NCI-H187 (cell line): ENCODE measurements at places on chromosomes 16 and 17.

- DNase-seq, result no peak
These were observed 38.5 kb downstream of the ERCC4 start for GRCh38 chr16:13958474-13958873.

DNA sequence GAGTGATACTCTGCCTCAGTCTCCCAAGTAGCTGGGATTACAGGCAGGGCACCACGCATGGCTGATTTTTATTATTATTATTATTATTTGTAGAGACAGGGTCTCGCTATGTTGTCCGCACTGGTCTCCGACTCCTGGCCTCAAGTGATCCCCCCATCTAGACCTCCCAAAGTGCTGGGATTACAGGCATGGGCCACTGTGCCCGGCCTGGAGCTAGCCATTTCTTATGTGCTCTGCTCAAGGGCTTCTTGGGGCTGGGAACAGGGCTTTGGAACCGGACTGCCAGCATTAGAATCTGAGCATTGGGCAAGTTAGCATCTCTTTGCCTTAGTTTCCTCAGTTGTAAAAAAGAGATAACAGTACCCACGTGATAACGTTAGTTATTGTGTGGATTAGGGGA, 111.3 kb downstream of the C16orf78 start:
- no peak for DNase-seq

GRCh38 chr17:57523926-57524632, 221.0 kb downstream of the CCDC182 start:
- peak; percentile 29 for DNase-seq

GRCh38 chr17:2875608-2876007, 79.4 kb downstream of the RAP1GAP2 start:
- DNase-seq, result no peak

- DNase-seq, result no peak
These were observed 8.9 kb upstream of the TMEM101 start for GRCh38 chr17:44023545-44024270.

DNA sequence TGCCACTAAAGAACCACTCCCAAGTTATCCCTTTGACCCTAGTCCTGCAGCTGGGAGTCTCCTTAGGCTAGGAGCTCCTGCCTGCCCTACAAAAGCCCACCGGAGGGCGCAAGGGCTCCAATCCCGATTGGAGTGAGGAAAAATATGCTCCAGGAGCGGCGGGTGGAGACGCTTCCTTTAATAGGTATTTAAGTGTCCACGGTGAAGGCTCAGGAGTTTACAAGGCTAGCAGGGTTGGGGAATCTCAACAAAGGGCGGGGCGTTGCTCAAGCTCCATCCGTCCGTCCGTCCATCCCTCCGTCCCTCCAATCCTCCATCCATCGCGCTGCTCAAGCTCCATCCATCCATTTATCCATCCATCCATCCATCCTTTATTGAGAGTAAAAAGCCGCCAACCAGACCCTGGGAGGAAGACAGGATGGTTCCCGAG, 556 bp upstream of the SPNS1 start:
- DNase-seq, result no peak

DNA sequence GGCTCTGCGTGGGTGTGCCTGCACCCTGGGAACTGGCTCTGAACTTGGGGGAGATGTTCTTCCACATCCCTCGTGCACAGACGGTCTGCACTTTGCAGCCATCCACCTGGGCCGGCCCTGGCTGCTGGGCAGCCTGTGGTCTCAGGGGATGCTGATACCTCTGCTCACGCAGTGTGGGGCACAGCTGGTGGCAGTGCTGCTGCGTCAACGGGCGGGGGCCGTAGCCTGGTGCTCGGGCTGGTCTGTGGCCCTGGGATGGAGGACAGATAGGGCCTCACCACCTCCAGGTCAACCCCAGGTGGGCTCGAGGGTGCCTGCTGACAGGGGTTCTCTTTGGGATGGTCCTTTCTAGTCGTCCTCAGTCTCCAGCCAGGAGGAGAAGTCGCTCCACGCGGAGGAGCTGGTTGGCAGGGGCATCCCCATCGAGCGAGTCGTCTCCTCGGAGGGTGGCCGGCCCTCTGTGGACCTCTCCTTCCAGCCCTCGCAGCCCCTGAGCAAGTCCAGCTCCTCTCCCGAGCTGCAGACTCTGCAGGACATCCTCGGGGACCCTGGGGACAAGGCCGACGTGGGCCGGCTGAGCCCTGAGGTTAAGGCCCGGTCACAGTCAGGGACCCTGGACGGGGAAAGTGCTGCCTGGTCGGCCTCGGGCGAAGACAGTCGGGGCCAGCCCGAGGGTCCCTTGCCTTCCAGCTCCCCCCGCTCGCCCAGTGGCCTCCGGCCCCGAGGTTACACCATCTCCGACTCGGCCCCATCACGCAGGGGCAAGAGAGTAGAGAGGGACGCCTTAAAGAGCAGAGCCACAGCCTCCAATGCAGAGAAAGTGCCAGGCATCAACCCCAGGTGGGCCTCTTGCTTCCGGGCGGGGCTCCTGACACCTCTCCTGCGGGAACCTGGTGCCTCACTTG, 36.3 kb downstream of the TSC2 start:
- no peak for DNase-seq

DNA sequence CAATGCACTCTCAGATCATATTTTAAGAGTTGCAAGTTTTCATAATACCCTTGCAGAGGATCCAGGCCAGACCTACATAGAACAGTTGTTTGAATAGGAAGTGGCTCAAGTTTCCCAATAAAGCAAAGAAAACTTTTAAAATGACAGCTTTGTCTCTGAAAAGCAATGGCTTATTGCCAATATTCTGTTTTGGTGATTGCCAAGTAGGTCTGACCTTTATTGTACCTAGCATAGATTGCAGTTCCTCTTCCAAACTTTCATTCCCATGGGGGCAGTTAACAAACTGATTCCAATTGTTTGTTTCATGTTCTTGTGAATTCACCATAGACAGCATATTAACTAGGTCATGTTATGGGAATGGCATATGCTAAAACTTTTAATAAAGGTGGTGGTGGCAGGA, 664.6 kb upstream of the CA10 start:
- no peak for DNase-seq

DNA sequence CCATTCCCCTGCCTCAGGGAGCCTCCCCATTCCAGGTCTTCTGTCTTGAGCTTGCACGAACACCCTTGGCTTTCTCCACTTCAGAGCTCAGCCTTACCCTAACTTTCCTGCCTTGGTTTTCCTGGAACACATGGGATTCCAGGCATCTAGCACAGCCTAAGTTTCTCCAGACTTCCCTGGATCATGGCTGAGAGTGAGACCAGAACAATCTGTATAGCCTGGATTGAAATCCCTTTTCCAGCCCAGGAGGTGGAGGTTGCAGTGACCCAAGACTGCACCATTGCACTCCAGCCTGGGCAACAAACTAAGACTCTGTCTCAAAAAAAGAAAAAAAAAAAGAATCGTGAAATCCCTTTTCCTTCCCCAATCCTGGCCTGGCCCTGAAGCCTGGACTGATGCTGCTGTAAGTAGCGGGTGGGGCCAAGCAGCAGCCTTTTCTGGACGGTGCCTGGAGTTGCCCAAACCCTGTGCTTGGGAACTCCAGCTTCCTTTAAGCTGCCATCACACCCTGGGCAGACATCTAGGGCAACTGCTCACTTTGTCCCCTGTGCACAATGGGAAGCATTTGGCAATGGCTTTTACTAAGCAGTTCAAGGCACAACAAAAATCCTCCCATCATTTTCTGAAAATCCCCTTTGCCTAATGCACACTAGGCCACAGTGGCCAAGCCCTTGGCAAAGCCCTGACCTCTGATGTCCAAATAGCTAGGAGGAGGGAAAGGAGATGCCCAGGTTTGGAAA, 12.0 kb upstream of the SLC16A5 start:
- no peak for DNase-seq

DNA sequence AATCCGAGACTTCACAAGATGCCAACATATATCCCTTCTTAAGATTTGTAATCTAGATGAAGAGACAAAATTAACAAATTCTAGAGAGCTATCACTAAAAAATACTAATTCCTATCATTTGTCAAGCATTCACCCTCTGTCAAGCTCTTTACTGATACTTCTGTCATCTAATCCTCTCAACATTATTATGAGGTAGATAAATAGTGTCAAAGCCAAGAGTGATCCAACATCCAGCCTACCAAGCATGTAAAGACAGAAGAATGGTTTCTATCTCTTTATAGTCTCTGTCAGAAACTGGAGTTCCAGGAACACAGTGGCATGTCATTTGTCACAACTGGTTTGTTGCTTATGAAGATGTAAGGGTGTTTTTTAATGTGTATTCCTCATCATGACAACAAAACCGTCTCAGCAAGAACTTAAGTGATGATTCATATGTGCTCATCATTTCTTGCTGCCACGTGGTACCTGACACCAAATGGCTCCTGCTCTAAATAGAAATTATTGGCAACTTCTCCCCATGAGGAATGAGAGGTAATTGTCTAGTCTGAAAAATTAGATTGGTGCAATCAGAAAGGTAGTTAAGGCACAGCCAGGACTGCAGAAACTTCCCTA, 196.8 kb downstream of the TOX3 start:
- DNase-seq, result no peak

GRCh38 chr17:27247071-27247957, 46.6 kb upstream of the WSB1 start:
- no peak for DNase-seq

GRCh38 chr17:39641097-39641496, 4.2 kb downstream of the STARD3 start:
- DNase-seq, result no peak

DNA sequence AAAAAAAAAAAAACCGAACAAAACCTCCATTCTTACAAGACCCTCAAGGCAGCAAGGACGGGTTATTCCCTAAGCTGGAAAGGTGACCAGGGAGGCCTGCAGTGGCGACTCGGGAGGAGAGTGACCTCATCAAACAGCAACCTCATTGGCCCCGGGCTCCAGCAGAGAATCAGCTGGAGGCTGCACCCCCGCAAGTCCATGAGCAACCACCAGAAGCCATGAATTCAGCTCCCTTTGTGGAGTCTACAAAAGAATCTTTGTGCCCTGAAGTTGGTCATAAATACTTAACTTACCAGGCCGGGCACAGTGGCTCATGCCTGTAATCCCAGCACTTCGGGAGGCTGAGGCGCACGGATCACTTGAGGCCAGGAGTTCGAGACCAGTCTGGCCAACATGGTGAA, 80.9 kb upstream of the CREBBP start:
- no peak for DNase-seq

DNA sequence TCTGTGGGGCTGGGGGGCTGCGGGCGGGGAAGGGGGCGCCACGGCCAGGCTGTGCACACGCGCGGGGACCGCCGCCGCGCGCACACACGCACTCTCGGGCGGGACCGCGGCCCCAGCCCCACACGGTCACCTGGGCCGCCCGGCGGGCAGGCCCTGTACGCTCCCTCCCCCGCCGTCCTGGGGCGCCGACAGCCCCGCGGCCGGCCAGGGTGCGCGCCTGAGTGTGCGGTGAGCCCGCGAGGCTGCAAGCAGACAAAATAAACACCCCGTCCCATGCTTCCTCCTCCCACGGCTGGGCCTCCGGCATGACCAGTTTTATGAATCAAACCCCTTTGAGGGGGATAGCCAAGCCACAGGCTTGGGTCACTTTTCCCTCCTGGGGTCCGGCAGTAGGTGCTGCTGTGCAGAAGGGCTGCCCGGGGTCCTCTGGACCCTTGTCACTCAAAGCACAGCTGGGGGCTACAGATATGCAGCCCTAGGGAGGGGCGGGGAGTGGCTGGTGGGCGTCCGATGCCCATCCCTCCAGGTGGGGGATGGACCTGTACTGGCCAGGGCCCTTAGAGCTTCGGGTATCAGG, 441 bp downstream of the VASN start:
- no peak for DNase-seq

GRCh38 chr16:53817117-53817755, 113.3 kb downstream of the FTO start:
- DNase-seq, result no peak

DNA sequence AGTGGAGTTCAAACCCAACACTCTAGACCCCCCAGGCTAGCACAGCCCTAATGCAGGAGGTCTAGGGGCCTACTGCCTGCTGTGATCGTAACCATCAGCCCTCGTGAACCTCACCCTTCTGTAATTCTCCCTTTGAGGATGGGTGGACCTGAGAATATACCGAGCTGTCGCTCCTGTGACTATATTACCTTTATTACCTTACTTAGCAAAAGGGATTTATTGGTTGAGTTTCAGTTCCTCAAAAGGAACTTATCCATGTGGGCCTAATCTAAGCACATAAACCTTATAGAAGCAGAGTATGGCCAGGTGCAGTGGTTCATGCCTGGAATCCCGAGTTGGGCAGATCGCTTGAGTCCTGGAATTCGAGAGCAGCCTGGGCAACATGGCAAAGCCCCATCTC, 19.2 kb upstream of the EMP2 start:
- DNase-seq, result no peak

GRCh38 chr17:11284811-11285210, 43.8 kb downstream of the SHISA6 start:
- DNase-seq, result no peak

- DNase-seq, result no peak
These were observed 4.0 kb downstream of the CDH15 start for GRCh38 chr16:89175280-89176146.

- DNase-seq, result no peak
These were observed 17.7 kb upstream of the C16orf95 start for GRCh38 chr16:87334651-87335624.

GRCh38 chr16:86896976-86897375, 318.6 kb downstream of the FOXL1 start:
- no peak for DNase-seq

DNA sequence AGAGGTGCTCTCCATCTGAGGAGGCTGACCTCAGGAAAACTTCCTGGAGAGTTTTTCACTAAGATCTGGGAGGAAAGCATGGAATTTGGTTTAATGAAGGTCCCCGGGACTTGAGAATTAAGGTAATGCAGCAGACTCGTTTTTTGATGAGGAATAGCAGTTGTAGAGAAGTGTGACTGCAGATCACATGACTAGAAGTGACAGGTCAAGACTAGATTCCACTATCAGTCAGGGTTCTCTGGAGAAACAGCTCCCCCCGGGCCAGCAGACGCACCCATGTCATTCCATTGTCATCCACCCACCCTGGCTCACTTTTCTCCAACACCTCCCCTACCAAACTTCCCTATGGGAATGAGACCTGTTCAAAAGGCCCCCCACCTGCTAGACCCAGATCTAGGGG, 1.9 kb upstream of the DHRS13 start:
- DNase-seq, result no peak

DNA sequence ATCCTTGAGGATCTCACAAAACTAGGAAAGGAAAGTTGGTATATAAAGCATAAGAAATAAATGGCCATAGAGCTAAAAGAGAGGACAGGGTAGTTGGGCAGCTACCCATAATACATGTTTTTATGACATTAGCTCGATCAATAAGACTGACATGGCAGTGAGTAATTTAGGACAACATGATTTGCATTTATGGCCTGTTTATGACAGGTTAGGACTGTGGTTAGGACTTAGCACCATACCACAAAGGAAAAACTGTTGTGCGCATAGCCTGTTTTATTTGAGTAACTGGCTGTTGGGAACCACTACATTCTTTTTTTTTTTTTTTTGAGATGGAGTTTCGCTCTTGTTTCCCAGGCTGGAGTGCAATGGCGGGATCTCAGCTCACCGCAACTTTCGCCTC, 18.0 kb upstream of the TRIM37 start:
- no peak for DNase-seq
